ENCODE measurements at places on chromosomes 13 and 19.

DNA sequence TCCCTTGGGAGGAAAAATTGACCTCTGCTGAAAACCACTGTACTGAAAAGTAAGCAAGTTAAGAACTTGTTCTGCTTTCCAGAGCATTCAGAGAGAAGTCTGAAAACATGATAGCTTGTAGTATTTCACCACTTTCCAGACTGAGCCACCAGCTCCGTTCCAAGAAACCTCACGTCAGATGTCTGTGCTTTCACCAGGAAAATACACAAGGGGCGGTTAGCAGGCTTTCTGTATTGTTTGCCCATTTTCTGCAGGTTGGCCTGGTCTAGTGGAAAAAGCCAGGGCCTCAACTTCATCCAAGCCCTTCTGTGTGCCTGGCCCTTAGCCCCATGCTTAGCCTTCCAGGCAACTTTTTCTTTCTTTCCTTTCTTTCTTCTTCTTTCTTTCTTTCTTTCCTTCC lies 36.4 kb downstream of the RXFP2 start:
- no peak for DNase-seq

GRCh38 chr13:110154410-110154933 lies 152.5 kb downstream of the COL4A1 start:
- DNase-seq, result no peak

- no peak for DNase-seq
These were observed 599 bp downstream of the OLFM2 start for GRCh38 chr19:9935506-9936325.

DNA sequence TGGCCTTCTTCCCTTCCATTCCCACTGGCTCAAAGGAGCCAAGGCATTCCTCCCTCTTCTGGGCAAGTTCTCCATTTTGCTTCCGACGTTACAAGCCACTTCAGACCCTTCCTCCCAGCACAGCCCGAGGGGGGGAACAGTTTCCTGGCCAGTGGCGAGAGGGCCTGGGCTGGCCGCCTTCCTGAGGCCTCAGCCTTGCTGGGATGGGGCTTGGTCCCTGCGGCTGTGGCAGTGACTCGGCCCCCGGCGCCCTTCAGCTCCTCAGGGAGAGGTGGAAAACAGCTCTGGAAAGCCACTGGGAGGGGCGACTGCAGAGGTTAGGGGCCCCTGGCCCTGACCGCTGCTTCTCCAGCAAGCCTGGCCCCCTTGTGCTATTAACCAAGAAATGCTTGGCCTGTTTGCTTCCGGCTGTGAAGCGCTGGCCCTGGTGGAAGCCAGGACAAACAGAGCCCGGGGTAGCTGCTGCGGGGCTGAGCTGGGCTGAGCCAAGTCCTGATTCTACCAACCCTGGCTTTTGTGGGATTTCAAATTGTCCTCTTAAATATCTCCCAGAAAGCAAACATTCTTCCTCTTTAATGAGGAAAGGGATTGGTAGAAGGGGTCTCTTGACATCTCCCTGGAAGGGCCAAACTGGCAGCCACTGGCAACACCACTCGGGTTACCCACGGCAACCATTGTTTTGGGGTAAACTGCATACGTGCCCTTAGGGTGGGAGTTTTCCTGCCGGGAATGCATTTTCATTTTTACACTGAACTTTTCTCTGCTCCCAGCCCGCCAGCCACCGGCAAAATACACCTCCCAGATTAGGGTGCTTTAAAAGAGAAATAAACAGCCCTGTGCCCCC lies 38.7 kb downstream of the C13orf46 start:
- DNase-seq, result peak; percentile 38

- DNase-seq, result no peak
These were observed 29.5 kb downstream of the ENOX1 start for GRCh38 chr13:43757266-43757665.

DNA sequence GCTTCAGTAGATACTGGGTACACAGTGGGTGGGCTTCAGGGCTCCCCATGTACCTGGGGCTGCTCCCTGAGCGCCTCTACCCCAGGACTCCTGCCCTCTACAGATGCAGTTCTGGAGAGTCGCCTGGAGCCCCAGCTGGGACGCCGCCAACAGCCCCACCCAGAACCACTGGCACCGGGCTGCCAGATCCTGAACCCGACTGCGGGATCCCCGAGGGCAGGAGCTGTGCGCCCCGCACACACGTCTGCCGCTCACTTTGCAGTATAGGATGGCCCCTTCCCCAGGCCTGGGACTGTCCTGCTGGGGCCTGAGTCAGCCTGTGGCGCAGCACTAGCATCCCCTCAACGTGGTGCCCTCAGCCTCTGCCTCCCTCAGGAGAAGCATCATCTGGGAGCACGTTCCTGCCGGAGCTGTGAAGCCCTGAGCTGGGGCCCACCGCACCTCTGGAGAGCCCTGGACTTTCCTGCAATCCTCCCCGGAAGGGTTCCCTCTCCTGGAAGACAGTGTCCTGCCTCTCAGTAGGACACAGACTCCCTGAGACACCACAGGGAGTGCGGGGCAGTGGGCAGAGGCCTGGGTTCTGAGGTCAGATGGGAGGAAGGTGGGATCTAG lies 3.7 kb downstream of the REXO1 start:
- no peak for DNase-seq

- DNase-seq, result no peak
These were observed 9.5 kb downstream of the PIAS4 start for GRCh38 chr19:4016903-4017638.

GRCh38 chr13:109584844-109585361 lies 201.5 kb downstream of the IRS2 start:
- no peak for DNase-seq

- DNase-seq, result no peak
These were observed 11.0 kb downstream of the ZNF574 start for GRCh38 chr19:42086770-42087550.

- no peak for DNase-seq
These were observed 111.2 kb downstream of the GADD45B start for GRCh38 chr19:2587001-2587719.

GRCh38 chr13:69094485-69094884 lies 1013.1 kb upstream of the ATXN8OS start:
- no peak for DNase-seq

DNA sequence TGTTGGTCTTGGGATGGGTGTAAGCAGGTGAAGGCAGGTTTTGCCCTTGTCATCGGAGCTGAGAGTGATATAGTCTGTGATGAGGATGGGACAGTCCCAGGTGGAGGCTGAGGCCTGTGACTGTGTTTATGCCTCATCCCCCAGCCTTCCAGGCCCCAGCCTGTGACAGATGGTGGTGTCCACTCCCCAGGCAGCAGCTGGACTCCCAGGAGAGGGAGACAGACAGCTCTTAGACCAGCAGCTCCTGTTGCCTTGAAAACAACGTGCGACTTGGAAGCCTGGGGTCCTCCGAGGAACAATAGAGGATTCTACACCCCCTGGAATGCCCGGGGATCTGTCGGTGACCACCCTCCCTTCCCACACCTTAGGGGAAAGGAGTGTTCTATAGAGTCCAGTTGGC lies 63.8 kb downstream of the CHST8 start:
- DNase-seq, result no peak

DNA sequence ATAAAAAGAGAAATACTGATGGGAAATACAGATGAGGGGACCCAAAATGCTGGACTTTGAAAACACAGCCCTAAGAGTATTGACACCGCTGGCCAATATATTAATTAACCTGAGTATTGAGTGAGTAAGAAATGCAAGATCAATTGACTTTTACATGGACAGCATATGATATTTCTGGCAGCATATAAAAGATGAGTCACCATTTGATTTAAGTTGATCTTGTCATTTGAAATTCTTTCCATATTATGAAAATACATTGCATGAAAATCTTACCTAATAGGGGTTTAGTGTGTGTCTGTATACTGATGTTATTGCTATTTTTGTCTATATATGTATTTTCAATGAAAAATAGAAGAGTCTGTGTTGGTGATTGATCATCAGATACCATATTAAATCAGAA lies 619.6 kb downstream of the KCTD12 start:
- DNase-seq, result no peak

GRCh38 chr13:48859272-48860105 lies 116.2 kb upstream of the FNDC3A start:
- DNase-seq, result no peak

- no peak for DNase-seq
These were observed 18.1 kb upstream of the UBE2L5 start for GRCh38 chr13:30404207-30404606.

GRCh38 chr13:73759434-73759833 lies 374.8 kb downstream of the KLF12 start:
- DNase-seq, result no peak

DNA sequence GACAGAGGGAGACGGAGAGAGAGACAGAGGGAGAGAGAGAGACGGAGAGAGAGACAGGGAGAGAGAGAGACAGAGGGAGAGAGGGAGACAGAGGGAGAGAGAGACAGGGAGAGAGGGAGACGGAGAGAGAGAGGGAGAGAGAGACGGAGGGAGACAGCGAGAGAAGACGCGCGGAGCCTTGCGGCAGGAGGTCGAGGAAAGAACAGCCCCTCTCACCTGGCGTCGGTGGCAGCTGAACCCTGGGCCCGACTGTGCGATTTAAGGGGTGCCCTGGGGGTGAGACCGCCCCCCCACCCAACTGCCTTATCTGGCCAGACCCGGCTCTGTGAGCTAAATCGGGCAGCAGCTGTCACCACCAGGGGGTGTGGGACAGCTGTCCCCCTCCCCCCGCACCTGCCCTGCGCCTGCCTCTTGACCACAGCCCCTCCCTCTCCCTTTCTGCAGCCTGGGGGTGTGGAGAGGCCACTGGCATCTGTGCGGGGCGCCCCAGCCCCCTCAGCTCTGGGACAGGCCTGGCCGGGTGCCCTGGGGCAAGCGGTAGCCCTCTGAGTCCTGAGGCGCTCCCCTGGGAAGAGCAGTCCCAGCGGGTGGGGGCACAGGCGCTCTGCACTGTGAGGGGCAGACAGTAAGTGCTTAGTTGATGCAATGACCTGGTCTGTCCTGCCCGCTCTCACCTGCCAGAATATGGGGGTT lies 10.8 kb downstream of the JOSD2 start:
- DNase-seq, result no peak

DNA sequence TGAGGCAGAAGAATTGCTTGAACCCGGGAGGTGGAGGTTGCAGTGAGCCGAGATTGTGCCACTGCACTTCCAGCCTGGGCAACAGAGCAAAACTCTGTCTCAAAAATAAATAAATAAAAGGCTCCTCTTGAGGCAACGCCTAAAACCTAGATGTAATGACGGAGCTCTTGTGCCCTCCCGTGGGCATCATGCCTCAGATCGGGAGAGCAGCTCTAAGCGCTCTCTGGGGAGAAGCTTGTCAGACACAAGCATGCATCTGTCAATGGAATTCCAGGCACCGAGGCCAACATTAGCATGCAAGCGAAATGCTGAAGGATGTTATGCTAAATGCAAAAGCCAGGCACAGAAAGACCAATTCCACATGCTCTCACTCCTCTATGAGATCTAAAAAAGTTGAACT lies 45.6 kb upstream of the MRI1 start:
- peak; percentile 12 for DNase-seq
